NCI-H526 (cell line): ENCODE measurements at places on chromosomes 7 and 10.
A peak's percentile ranks its signal among the peaks of the same experiment; 100 is the strongest.

DNA sequence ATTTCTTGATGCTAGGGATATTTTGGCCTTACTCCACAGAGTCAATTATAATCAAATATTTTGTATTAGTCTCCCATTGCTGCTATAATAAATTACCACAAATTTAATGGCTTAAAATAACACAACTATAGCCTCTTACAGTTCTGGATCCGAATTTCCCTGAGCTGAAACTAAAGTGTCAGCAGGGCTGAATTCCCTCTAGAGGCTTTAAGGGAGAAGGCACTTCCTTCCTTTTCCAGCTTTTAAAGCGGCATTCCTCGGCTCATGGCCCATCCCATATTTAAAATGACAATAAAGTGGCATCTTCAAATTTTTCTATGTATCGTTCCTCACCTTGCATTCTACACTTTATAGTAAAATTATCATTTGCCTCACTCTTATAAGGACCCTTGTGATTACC lies 421.4 kb upstream of the ZWINT start:
- DNase-seq: no peak

- DNase-seq: no peak
Observed at GRCh38 chr7:106807474-106807873, 57.6 kb upstream of the PIK3CG start.

- DNase-seq: no peak
Observed at GRCh38 chr10:6423413-6424170, 156.5 kb downstream of the PRKCQ start.

DNA sequence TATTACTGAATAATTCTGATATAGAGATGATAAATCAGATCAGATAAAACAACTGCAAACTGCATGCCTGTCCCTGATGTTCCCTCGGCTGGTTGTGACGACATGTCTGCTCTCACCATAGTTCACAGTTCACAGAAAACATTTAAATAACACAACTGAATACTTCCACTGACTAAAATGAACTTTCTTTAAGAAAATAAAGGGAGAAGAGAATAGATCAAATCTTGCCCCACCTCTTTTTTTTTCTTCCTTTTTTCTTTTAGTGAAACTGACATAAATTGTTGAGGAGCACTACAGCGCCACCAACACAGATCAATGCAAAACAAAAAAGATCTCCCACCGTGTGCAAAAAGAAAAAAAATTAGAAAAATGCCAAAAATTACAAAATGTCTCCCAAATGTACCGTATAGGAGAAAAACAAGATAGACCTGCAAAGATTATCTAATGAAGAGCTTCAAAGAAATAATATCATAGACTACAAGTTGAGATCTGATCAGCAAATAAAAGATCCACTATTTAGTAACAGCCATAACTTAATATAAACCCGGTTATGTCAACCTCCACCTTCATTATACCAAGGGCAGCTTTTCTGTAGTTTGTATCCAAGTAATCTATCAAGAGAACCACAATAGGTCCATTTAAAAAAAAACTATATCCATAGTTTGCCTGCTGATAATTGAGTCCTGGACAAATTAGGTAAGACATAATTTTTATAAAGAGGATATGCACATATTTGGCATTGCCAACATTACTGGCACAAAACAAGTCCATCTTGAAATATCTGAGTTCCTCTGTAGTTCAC lies 30.7 kb upstream of the EPC1 start:
- DNase-seq: peak; percentile 52
